ENCODE measurements at places on chromosomes 1 and 21.

GRCh38 chr1:14672005-14672404, 73.5 kb downstream of the KAZN start:
- no peak for DNase-seq

- DNase-seq, result no peak
Observed at GRCh38 chr1:53115403-53116306, 26.8 kb downstream of the SLC1A7 start.

- DNase-seq, result no peak
Observed at GRCh38 chr1:171699531-171699930, 42.3 kb downstream of the VAMP4 start.

- DNase-seq, result no peak
Observed at GRCh38 chr1:228349701-228350171, 56.9 kb downstream of the TRIM11 start.

DNA sequence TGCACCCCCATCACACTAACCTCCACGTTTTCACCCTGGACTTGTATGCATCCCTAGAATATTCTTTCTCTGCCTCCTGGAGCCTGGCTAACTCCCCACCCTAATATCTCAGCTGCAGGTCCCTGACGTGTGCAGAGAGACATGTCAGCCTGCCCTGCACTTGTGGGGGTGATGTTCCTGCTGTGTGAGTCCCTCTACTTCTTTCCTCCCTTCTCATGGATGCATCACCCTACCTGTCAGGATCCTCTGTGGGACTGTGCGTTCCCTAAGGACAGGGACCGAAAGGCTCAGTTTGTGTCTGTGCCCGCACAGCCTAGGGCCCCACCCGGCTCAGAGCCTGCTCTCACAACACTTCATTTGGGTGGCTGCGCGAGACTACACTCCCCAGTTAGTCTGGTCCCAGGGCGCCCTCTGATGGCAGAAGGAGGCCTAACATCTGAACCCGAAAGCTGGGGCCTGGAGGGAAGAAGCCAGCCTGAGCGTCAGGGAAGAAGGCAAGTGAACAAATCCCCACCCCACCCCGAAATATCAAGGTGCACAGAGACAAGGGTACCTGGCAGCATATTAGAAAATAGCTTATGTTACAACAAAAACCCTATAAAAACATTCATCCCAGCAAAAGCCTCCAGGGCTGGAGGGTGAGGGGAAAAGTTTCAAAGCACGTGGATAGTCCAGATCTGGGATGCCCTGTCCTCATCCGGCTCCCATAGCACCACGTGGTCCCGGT, 3.7 kb downstream of the CD52 start:
- DNase-seq, result peak; percentile 95

- DNase-seq, result no peak
Observed at GRCh38 chr1:62941780-62942179, 157.8 kb downstream of the ATG4C start.

- peak; percentile 61 for DNase-seq
Observed at GRCh38 chr1:18965206-18966173, 9.0 kb upstream of the IFFO2 start.

DNA sequence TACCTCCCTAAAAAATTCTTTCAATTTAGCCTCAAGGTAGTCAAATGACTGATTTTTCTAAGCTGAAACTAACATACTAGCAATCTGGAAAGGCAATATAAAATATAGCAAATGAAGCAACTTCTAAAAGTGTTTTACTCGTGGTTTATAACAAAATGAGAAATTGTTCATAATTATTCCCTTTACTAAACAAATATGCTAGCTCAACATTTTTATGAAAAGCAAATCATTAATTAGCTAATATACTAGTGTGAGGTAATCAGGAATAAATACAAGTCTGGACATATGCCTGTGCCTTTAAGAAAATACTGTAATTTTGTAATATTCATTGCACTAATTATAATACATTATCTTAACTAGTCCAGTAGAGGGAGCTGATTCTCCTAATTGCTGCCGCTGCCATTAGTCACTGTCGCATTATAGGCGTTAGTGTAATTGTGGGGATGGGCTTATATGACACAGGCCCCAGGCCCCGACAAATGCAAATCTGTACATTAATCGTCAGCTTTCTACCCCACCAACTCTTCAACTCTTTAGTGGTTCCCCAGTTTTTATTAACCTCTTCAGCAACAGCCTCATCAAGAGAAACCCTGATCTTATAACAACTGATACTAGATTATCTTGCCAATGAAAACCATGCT, 160.9 kb downstream of the GABPA start:
- peak; percentile 34 for DNase-seq

GRCh38 chr1:149967646-149968045, 31.0 kb upstream of the MTMR11 start:
- DNase-seq, result no peak

DNA sequence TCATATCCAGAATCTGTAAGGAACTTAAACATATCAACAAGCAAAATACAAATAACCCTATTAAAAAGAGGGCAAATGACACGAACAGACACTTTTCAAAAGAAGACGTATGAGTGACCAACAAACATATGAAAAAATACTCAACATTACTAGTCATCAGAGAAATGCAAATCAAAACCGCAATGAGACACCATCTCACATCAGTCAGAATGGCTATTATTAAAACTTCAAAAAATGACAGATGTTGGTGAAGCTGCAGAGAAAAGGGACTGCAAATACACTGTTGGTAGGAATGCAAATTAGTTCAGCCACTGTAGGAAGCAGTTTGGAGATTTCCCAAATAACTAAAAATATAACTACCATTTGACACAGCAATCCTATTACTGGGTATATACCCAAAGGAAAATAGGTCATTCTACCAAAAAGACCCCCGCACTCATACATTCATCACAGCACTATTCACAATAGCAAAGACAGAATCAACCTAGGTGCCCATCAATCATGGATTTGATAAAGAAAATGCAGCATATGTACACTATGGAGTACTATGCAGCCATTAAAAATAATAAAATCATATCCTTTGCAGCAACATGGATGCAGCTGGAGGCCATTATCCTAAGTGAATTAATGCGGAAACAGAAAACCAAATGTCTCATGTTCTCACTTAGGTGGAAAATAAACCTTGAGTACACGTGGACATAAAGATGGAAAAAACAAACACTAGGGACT, 230.1 kb upstream of the RAB4A start:
- no peak for DNase-seq

- no peak for DNase-seq
Observed at GRCh38 chr1:109152196-109152595, 38.3 kb downstream of the ELAPOR1 start.

DNA sequence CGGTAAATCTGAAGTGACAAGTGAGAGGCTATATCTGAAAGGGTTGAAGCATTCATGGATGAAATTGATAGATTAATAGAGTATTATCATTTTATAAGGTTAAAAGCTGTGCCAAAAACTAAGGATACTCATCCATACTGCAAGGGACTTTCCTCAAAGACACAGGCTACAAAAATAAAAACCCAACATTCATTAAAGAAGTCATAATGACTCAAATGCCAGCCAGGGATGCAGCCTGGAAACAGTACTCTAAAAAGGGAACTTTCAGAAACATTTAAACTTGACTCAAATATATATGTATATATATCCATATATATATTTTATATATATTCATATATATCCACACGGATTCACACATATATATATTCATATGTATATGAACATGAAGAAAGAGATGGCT, 1.1 kb upstream of the TIAM1 start:
- no peak for DNase-seq

GRCh38 chr1:1284221-1285101, 4.2 kb downstream of the SCNN1D start:
- DNase-seq, result no peak

DNA sequence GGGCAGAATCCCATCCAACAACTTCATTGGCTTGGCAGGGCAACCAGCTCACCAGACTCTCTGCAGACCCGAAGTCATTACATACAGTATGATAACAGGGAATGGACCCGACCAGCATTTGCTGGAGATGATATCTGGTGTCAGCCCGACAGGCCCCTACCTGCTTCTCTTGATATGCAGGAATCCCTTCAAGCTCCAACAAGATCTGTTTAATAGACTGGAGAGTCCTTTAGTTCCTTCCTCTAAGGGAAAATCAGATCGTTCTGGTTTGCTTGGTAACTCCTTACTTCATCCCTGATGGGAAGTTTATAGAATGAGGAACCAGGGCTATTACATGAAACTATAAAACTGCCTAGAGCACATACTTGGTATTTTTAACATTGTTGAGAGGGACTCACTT, 61.2 kb downstream of the EDARADD start:
- DNase-seq, result no peak

- no peak for DNase-seq
Observed at GRCh38 chr1:51328279-51328678, 2.1 kb downstream of the TTC39A start.

DNA sequence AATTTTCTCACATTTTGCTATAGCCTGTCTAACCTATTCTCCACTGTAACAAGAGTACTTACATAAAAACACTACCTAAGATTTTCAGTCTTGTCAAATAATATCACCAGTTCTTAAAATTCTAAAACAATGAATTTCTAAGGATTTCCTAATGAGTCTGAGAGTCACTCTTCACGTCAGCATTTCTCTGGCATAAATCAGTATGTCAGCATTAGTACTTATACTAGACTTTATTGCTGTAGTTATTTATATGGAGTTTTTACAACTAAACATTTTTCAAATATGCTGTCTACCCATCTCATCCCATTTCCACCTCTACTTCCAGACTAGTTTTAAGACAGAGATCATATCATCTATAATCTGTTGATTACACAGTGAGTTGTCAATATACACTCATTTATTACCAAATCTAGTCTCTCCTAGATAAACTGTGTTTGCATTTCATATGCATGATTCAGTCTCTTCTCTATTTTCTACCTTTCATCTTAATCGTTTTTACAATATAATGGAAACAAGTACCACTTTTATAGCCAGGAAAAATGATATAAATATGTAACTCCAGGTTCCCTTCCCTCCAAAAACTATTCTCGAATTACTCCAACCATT, 32.8 kb downstream of the LIN9 start:
- DNase-seq, result no peak

GRCh38 chr1:19723874-19724273, 59.2 kb downstream of the HTR6 start:
- no peak for DNase-seq

DNA sequence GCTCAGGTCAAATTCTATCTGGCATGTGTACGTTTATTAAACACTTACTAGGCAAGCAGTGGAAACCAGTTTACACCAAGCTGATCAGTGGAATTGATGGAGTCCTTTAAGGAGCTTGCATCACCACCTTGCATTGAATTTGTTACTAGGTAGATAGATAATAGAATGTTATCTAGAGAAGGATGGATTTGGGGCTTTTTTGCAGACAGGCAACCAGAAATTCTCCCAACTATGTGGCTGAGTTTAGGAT, 44.9 kb downstream of the HHAT start:
- DNase-seq, result no peak

GRCh38 chr21:46078978-46079351, 18.9 kb upstream of the COL6A2 start:
- no peak for DNase-seq

DNA sequence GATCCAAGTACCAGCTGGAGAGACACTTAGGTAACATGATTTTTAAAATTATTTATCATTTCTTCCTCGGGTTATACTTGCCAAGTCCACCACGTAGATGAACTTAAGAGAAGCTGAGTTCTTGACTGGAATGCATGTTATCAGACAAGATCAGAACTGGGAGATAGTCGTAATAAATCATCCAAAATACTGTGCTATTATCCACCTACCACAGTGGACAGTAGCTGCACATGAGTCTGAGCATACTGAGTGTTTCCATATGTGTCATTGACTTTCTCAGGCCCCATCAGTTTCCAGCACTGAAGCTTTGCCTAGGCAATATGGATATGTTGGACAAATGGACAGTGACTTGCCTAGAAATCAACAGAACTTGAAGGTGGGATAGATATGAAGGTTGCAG, 77.9 kb upstream of the RRP15 start:
- no peak for DNase-seq

GRCh38 chr1:54332781-54333585, 73.2 kb downstream of the SSBP3 start:
- DNase-seq, result no peak

GRCh38 chr1:114764689-114765088, 6.9 kb upstream of the CSDE1 start:
- DNase-seq, result no peak

- DNase-seq, result peak; percentile 40
Observed at GRCh38 chr1:45340816-45341466, 701 bp upstream of the MUTYH start.

DNA sequence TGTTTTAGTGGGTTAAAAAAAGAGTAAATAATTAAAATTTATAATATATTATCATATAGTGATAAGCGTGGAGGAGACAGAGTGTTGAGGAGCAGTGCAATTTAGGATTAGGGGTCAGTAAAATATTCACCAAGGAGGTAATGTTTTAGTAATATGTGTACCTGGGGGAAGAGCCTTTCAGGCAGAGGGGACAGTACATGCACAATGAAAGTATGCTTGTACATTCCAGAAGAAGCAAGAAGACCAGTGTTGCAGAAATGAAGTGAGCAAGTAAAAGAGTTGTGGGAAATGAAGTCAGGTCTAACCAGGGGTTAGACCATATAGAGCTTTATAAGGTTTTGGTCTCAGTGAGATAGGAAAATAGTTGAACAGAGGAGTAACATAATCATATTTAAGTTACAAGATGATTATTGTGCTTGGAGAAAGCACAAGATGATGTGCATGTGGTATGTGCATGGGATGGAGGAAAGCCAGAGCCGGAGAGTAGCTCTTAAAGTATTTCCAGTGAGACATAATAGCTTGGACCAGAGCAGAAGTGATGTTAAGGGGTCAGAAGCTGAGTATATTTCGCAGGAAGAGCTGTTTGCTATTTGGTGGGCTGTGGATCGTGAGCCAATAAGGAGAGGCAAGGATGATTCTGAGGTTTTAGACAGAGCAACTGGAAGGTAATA, 44.8 kb downstream of the SNX7 start:
- no peak for DNase-seq

DNA sequence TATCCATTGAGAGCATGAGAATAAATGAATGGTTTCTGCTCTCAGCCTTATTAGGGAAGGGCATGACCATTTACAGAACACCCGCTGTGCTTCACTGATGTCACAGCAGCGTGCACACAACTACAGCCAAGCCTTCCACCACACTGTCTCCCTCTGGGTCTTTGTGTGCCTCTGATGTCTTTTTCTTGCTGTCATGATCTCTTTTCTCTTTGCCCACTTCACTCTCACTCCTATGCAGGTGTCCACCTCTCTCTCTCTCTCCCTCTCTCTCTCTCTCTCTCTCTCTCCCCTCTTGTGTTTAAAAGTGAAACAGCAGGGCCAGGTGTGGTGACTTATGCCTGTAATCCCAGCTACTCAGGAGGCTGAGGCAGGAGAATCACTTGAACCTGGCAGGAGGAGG, 232.5 kb upstream of the JUN start:
- DNase-seq, result no peak

DNA sequence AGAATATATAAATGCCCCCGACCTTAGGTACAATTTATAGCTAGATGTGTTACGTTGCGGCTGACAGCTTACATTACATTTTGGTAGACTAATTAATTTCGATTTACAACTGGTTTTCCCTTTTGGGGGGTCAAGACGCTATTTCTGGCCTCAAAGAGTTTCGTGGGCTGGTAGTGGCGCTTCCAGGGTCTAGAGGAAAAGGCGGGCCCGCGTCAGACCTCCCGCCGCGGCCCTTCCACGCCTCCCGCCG, 391 bp downstream of the IFT25 start:
- no peak for DNase-seq

GRCh38 chr1:246068217-246068512, 438.9 kb downstream of the SMYD3 start:
- DNase-seq, result no peak

- peak; percentile 88 for DNase-seq
Observed at GRCh38 chr21:33434770-33435360, 31.7 kb downstream of the IFNGR2 start.

All from activated CD4-positive, alpha-beta T cell treated with anti-CD3 and anti-CD28 coated beads, Interleukin-2, Interleukin-4, amounts not matched to agents 100 ng/mL and 50 ng/mL, durations not matched to agents 16 hours and 8 hours (primary cell).